ENCODE measurements at places on chromosomes 7 and 10.
A peak's percentile ranks its signal among the peaks of the same experiment; 100 is the strongest.

DNA sequence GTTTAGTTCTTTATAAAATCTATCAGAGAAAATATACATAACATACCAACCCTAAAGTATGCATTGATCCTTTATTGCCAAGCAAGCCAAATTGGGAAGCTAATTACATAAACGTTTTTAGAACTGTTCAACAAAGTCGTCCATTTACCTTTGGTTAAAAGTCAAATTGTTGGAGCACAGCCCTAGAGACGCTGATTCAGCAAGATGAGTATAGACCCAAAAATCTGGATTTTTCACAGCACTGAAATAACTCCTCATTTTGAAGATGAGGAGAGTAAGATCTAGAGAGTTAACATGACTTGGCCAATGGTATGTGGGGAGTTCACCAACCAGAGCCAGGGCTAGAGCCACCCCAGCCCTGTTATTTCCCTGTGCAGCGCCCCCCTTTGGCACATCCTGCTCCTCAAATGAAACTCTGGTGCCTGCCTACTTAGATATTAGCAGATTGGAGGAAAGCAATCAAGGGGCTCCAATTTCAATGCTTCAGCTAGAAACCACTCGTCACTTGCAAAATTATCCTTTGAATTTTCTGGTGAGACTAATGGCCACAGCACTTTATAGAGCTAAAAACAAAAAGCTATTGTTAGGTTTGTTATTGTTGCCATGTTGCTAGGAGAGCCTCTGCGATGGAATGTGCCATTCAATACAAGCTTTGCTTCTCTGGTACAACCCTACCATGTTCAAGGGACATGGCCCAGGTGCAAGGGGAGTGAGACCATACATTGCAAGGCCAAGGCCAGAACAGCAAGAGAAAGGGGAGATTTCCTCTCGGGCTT is 132.6 kb upstream of the ZEB1 start:
- DNase-seq: no peak

GRCh38 chr10:98262571-98262970 is 5.4 kb downstream of the LOXL4 start:
- no peak for DNase-seq

GRCh38 chr7:45709168-45710042 is 135.2 kb downstream of the ADCY1 start:
- no peak for DNase-seq

- peak; percentile 82 for DNase-seq
Measured at GRCh38 chr10:35194906-35195305, 68.3 kb downstream of the CREM start.

DNA sequence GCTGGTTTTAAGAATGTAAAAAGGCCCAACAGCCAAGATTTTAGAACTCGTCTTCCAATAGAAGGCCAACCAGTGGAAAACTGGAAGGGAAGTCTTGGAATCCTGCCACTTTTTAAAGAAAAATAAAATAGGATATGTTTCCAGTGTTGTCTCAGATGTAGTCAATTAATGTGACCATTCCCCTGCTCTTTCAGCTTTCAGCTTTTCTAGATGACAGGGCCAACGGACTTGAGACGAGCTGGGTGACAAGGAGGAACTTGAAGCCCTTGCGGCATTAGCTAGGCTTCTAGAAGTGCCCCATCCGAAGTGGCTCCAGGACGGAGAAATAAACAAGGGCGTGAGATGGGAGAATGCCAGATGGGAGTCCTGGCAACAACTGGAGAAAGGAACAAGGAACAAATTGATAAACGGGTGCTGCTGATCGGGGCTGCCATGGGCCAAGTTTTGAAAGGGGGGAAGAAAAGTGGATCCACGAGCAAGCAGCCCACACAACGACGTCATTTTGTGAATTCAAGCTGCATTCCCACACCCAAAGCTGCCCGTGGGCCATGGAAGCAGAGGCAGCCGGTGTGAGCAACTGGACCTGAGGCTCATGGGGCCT is 42.3 kb downstream of the CTBP2 start:
- DNase-seq: no peak

GRCh38 chr10:86083664-86084175 is 282.9 kb downstream of the GRID1 start:
- DNase-seq: no peak

DNA sequence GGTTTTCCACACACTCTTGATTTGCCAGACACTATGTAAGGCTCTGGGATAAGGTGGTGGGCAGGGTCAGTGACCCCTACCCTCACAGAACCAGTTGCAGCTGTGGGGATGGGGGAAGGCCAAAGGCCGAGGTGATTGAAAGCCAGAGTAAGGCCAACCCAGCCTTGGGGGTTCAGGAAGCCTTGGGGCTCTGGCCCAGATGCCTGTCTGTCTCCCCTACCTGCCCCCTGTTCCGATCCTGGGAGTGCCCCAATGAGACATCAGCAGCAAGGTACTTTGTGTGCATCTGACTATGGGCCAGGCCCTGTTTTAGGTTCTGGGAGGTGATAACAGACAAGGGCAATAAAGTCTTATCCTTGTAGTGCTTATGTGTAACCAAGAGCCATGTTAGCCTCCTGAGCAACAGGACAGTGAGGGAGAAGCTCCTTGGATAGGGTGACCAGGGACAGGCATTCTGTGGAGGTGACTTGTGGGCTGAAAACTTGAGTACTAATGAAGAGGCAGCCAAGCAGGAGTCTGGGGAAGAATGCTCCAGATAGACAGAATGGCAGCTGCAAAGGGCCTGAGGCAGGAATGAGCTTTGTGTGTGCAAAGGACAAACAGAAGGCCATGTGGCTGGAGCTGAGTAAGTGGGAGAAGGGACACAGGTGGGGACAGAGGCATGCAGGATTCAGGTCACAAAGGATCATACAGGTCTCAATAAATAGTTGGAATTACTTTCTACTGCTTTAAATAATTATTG is 35.4 kb downstream of the TSPAN14 start:
- DNase-seq: no peak

- DNase-seq: no peak
Measured at GRCh38 chr7:43489257-43489656, 93.7 kb upstream of the STK17A start.

DNA sequence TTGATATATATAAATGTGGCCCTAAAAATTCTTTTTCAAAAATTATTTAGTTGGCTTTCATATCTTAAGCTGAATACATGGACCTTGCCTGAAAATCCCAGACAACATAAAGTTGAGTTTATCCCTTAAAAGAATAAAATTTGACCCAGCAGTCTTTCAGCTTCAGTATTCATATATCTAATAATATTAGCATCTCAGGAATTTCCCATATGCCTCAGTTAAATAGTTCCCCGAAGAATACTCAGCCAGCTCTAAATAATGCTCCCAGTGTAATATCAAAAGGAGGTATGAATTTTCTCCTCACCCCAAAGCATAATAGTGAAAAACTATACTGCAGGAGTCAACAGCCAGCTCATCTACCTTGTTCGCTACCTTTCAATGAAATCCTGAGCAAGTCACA is 145.9 kb downstream of the CTNNA3 start:
- DNase-seq: no peak

- no peak for DNase-seq
Measured at GRCh38 chr10:24176658-24177057, 32.3 kb upstream of the KIAA1217 start.

DNA sequence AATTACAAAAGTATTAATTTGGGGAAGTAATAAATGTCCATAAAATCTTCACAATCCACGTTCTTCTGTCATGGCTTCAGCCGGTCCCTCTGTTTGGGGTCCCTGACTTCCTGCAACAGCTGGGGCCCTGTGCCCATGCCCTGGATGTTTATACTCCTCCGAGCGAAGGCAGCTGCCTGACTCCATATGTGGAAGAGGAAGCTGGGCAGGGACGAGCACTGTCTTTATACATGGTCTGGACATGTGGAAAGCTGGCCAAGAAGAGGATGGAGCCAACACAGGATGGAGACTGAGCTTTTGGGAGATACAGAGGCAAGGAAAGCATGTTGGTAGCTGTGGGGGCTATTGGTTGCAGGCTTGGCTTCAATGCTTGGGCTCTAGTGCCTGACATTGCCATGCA is 116.5 kb upstream of the EFCAB10 start:
- DNase-seq: no peak

- DNase-seq: no peak
Measured at GRCh38 chr7:101140339-101140699, 13.4 kb downstream of the SERPINE1 start.

GRCh38 chr10:6753644-6754043 is 173.6 kb upstream of the PRKCQ start:
- DNase-seq: no peak

- DNase-seq: no peak
Measured at GRCh38 chr10:72702868-72703581, 11.1 kb downstream of the MCU start.

DNA sequence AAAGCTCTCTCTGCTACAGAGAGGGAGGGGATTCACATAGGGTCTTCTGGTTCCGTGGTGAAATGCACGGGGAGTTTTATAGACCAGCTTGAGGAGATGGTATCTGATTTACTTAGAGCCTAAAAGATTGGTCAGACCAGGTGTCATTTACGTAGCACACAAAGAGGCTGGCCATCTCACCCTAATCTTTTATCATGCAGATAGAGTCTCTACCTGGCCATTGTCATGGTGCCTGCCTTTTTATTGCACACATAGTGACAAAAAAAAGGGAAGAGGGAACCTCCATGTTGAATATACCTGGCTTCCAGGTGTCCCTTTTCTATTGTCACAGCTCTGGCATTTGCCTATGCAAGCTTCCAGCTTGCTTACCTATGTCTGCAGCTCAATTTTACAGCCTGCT is 1456.1 kb downstream of the GATA3 start:
- DNase-seq: no peak

DNA sequence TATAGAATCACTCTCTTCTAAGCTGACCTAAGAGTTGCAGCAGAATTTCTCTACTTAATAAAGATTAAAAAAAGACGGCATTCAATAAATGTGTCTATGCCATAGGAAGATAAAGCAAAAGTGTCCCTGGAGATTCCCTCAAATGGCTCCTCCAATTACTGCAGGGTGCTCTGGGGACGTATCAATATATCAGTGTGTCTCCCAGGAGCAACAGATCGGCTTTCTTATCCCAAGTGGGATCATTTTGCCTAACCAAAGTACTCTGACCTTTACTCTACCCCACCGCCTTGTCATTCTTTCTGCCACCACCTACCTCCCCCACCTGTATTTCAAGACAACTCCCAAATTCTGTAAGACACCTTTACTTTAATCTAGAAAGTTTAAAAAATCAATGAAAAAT is 202.0 kb upstream of the SEMA3C start:
- no peak for DNase-seq

- DNase-seq: no peak
Measured at GRCh38 chr10:35993591-35994515, 351.8 kb upstream of the FZD8 start.

DNA sequence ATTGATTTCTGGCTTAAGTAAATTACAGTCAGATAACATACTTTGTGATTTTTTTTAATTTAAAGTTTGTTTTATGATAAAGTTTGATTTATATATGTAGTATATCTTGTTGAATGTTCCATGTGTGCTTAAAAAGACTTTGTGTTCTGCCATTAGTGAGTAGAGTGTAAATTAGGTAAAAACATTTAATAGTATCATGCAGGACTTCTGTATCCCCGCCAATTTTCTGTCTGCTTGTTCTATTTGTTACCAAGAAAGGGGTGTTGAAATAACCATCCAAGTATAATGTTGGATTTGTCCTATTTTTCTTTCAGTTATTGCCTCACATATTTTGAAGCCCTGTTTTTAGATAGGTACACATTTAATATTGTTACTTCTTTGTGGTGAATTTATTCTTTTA is 172.1 kb downstream of the CAMK1D start:
- no peak for DNase-seq

- DNase-seq: no peak
Measured at GRCh38 chr7:150820148-150820547, 19.6 kb downstream of the TMEM176A start.
